ENCODE measurements at places on chromosomes 3 and 15.
A peak's percentile ranks its signal among the peaks of the same experiment; 100 is the strongest.

DNA sequence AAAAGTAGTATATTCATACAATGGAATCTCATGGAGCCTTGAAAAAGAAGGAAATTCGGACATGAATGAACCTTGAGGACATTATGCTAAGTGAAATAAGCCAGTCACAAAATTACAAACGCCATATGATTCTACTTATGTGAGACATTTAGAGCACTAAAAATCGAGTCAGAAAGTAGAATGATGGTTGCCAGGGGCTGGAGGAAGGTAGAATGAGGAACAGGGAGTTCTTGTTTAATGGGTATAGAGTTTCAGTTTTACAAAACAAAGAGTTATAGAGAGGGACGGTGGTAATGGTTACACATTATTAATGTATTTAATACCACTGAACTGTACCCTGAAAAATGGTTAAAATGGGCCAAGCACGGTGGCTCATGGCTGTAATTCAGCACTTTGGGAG is 19.5 kb downstream of the UBXN7 start:
- no peak for DNase-seq

GRCh38 chr15:64456634-64457108 is 3.7 kb upstream of the ZNF609 start:
- no peak for DNase-seq

GRCh38 chr3:177622520-177622919 is 425.2 kb upstream of the TBL1XR1 start:
- DNase-seq, result no peak

DNA sequence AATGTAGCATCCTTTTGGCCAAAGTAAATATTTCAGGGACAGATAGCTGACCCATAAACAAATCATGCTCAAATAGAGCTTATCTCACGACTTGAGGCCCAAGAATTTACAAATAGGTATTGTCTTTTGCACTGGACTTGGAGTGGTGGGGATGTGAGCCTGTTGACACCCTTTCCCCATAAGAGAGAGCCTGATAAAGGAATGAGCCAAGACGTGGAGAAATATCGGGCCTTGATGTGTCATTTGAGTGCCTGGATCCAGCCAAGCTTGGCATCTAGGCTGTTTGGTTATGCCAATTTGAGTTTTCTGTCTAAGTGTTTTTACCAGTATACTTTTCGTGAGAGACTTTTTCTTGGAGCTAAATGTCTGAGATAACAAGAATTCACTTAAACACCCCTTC is 112.9 kb upstream of the RGMA start:
- DNase-seq, result no peak

GRCh38 chr15:77001351-77001750 is 6.4 kb downstream of the PSTPIP1 start:
- no peak for DNase-seq

DNA sequence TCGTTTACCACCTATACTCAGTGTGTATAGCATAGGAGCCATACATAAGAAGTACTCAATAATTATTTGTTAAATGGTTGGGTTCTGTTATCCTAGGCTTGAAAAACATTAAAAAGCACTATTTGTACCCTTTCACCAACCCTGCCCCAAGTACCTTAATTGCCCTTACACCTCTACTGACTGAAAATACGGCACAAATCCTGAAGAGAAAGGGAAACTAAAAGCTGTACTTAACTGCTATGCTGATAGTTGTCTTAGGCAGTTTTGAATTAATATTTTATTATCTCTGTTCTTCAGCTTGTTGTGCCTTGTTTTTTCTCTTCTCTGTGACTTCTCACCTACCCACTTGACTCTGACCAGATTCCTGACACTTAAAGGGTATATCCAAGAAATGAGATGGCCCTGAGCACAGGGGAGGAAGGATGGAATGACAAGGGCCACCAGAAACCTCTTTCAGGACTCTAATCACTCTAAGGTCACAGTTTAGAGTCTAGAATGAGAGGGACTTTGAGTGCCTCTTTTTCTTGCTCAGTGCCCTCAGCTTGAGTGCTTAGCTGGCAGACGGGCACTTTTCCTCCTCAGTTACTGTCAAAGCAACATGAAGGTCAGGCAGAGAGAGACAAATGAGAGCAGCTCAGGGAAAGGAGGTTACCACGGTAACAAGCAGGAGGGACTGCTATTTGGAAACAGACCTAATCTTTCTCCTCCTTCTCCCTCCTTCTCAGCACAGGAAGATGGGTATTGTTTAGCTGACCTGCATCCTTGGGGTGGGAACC is 136.5 kb downstream of the ZNF609 start:
- peak; percentile 39 for DNase-seq

DNA sequence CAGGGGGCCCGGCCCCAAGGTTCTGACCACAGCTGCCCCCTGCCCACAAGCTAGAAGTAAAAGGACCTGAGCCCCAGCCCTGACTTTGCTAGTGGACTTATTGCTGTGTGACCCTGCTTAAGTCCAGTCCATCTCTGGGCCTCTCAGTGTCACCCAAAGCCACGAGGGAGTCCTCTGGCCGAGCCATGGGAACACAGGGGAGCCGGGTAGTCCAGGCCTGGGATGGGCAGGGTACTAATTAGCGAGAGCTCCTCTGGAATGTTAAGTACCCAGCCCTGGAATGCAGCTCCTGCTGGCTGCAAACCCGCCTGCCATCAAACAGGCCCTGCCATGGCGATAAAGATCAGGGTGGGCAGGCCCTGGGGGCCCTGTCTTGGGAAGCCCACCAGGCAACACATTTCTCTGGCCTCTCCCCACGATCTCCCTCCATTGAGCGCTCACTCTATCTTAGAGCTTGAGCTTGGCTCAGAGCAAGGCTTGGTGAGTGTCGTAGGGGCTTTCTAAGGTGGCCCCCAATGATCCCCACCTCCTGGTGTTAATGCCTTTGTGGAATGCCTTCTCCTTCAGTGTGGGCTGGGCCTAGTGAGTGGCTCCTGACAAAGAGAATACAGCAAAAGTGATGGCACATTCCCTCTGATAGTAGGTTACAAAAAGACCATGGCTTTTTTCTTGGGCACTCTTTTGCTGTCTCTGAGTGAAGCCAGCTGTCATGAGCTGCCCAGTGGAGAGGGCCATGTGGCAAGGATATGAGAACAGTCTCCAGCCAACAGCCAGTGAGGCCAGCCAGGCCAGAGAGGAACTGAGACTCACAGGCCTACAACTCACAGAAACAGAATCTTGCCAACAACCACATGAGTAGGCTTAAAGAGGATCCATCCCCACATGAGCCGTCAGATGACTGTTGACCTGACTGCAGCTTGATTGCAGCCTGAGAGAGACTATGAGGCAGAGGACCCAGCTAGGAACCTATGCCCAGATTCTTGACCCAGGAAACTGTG is 133.1 kb downstream of the SMAD6 start:
- DNase-seq, result peak; percentile 7

GRCh38 chr3:151330899-151331298 is 1.6 kb upstream of the P2RY13 start:
- no peak for DNase-seq

GRCh38 chr15:38618242-38618955 is 53.8 kb upstream of the RASGRP1 start:
- no peak for DNase-seq

DNA sequence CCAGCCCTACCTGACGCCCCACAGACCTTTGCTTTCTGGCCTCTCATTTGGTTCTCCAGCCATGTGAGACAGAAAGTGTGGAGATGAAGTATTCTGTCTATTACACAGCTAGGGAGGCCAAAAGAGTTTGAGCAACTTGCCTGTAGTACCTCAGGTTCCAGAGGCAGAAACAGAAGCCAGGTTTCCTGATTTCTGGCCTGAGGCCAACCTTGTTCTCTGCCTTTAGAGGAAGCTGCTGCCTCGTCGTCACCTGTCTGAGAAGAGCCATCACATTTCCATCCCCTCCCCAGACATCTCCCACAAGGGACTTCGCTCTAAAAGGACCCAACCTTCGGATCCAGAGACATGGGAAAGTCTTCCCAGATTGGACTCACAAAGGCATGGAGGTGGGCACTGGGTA is 3.8 kb downstream of the IL17RE start:
- no peak for DNase-seq

DNA sequence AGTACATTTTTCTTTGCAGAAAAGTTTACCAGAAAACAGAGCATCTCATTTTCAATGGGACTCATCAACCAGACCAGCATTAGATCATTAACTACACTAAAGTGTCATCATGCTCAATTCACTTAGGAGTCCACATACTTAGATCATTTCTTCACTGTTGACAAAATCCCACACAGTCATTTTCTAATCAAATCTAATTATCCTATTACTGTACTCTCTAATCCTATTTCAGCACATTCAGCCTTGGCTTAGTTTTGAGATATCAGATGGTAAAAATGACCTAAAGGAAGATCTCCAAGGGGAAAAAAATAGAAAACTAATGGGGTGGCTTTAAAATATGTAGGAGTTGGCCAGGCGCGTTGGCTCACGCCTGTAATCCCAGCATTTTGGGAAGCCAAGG is 5.2 kb upstream of the CTXN2 start:
- DNase-seq, result no peak

GRCh38 chr3:87437765-87438164 is 161.4 kb upstream of the POU1F1 start:
- DNase-seq, result no peak

DNA sequence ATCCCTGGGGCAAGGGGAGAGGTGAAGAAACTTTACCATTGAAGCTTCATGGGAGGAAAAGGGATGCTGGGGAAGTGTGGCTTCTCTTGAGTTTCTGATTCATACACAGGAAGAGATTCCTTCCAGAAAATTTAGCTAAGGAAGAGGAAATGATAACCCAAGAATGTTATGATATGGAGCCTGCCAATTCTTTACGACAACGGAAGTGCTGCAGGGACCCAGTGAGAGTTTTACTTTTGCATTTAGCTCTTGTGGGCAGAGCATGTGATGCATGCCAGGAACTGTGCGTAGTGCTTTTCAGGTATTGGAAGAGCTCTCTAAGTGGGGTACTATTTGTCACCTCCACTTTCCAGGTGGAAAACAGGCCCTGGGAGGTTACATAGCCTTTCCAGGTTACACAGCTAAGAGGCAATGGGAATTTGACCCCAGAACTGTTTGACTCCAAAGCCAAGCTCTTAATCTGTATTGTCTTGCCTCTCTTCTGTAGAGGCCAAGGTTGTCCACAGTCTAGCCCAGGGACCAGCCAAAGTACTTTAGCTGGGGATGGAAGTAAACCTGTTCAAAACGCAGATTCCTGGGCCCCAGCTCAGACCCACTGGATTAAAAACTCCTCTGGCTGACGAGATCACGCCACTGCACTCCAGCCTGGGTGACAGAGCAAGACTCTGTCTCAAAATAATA is 23.0 kb downstream of the CMTM7 start:
- DNase-seq, result no peak

DNA sequence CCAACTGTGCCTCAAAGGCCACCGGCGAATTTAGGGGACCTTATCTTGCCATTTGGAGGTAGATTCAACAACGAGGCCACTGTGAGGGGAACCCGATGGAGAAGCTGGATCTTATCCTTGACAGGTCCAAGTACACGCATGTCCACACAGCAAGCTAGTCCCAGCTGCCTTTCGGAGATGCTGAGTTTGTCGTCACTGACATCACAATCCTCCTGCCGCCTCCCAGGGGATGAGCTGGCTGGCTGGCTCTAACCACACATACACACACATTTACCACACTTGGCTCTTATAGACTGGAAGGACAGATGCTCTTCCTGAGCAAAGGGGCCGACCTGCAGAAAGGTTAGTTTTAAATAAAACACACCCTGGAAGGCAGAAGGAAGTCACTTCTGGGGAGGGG is 176.3 kb downstream of the STT3B start:
- no peak for DNase-seq

GRCh38 chr3:25567388-25567787 is 97.3 kb downstream of the TOP2B start:
- no peak for DNase-seq

DNA sequence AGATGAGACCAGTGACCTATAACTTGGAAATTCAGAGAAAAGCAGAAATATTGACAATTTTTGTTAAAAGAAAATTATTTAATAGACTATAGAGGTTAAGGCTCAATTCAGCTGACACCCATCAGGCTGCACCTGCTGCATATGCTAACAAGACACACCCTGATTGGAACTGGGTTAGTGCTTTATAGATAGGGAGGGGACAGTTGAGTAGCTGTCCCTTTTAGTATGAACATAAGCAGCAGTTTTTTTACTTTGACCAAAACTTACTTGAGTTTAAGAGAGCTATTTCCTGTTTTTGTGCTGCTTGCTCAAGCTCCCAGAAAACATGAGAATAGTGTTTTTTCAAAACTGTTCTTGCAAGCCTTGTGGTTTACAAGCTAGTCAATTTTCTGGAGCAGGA is 292.6 kb downstream of the LRRC3B start:
- DNase-seq, result no peak

DNA sequence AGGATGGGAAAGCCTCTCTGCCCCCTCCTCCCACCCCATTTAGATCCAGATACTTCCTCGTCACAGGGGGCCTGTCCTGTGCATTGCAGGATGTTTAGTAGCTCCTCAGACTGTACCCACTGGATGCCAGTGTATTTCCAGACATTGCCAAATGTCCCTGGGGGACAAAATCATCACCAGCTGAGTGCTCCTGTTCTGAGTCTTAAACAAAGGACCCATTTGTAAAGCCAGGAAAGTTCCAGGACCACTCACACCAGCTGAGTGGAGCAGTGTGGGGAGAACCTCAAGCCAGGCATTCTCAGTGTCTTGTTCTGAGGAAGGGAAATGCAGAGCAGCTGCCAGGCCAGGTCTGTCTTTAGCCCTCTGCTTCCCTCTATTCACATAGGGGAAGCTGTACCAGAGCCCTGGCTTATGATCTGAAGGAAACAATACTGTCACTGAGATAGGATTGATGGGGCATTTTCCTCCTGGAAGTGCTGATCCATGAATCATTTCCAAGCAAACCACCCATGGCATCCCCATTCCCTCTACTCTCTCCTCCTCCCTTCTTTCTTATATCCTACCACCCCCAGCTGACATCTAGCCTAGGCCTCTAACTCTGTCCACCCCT is 67.4 kb upstream of the MEX3B start:
- no peak for DNase-seq

- no peak for DNase-seq
These were observed 550.7 kb upstream of the LMCD1 start for GRCh38 chr3:7950890-7951289.

DNA sequence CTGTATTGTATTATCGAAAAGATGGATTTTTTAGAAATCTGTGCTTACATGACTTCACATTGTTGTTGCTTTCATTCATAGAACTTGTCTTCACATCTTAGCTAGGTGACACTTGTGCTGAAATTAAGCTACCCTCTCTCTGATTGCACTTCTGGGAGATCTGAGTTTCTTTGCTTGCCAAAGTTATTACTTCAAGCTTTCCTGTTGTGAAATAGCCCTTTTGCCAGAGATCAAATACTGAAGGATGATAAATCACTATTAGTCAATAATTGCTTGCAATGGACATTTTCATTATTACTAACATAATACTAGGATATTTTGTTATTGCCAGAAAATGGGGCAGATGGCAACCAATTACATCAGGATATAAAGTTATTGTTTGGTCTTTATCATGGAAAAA is 34.7 kb downstream of the PIK3CA start:
- DNase-seq, result no peak

GRCh38 chr3:101722394-101723173 is 1.8 kb upstream of the CEP97 start:
- DNase-seq, result no peak

- no peak for DNase-seq
These were observed 245.7 kb downstream of the FGF12 start for GRCh38 chr3:192481638-192482037.
